ENCODE measurements at places on chromosomes 6 and 20. TPM values are rescaled to one million over a fixed set of nuclear protein-coding genes. Genes with fewer than 3 reads are reported as not detected.

DNA sequence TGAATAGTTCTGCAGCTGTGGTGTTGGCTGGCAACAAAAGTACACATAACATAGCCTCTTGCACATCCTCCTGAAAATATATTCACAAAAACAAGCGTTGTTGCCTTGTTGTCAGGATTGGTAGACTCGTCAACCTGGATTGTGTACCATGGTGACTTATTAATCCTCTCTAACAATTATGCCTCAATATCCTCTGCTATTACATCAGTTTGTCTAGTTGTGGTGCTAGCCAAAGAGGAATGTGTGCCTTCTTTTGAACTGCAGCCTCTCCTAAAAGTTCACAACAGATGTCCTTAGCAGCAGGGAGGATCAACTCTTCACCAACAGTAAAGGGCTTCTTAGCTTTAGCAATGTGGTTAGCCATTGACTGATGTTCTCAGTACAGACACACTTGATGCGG is 3.6 kb upstream of the SF3B5 start:
- H3K27ac ChIP-seq = no peak overlapping the region
- no peak for DNase-seq
- no peak overlapping the region for H3K4me3 ChIP-seq
- peaks cover 11% of the 10 kb centered on the region for H3K4me1 ChIP-seq

- DNase-seq = no peak
- no peak overlapping the region for H3K27ac ChIP-seq
- H3K36me3 ChIP-seq = no peaks in the 10 kb centered on the region
- H3K27me3 ChIP-seq = no peaks in the 10 kb centered on the region
- no peaks in the 10 kb centered on the region for H3K4me1 ChIP-seq
- no peak overlapping the region for H3K4me3 ChIP-seq
These were observed 11.7 kb upstream of the GOPC start for GRCh38 chr6:117613920-117614560.

NOX3 gene
- total RNA-seq = not detected

GRCh38 chr20:35129647-35130069 is 17.5 kb downstream of the EDEM2 start:
- no peaks in the 10 kb centered on the region for H3K27me3 ChIP-seq
- H3K27ac ChIP-seq = no peak overlapping the region
- no peak overlapping the region for H3K4me3 ChIP-seq

- H3K4me3 ChIP-seq = no peak overlapping the region
- no peak for DNase-seq
- no peaks in the 10 kb centered on the region for H3K4me1 ChIP-seq
- H3K27ac ChIP-seq = no peak overlapping the region
- H3K27me3 ChIP-seq = peaks cover 1% of the 10 kb centered on the region
These were observed 72.4 kb downstream of the GPX5 start for GRCh38 chr6:28597924-28598722.

DNA sequence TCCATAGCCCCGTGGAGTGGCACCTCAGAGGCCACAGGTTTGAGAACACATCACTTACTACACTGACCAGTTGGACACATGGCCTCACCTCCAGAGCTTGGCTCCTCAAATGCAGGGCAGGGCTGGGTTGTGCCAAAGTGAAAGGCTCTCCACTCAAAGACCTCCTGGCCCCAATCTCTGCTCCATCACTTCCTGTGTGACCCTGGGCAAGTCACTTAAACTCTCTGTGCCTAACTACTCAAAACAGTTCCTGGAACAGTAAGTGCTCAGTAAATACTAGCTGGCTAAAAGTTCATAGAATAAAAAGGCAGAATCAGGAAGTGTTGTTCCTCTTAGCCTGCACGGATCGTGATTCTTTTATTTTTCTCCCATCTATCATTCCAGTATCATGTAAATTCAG is 50.2 kb downstream of the AGPAT4 start:
- H3K36me3 ChIP-seq = no peaks in the 10 kb centered on the region
- H3K4me1 ChIP-seq = peaks cover 5% of the 10 kb centered on the region
- H3K27me3 ChIP-seq = no peaks in the 10 kb centered on the region
- H3K27ac ChIP-seq = no peak overlapping the region
- DNase-seq = no peak

GRCh38 chr6:139686308-139686707 is 311.9 kb upstream of the CITED2 start:
- no peaks in the 10 kb centered on the region for H3K4me1 ChIP-seq
- no peak overlapping the region for H3K27ac ChIP-seq
- H3K36me3 ChIP-seq = no peaks in the 10 kb centered on the region

DNA sequence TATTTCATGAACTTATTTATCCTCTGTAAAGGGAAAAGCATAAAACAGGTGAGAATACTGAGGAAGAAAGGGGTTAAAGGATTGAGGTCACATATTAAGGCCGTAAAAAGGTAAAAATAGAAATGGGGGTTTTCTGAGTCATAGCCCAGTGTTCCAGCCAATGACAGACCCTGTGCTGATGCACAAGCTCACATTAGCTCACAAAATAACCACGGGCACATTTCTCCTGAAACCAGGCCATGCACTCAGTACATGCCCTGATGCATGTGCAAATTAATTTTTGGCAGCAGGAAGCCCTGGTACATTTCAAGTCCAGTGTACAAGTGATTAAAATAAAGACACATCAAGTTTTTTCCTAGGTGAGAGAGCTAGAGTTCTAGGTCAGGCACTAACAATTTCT is 194.4 kb downstream of the TMEM200A start:
- no peaks in the 10 kb centered on the region for H3K36me3 ChIP-seq
- no peak overlapping the region for H3K27ac ChIP-seq
- DNase-seq = no peak
- H3K27me3 ChIP-seq = no peaks in the 10 kb centered on the region

CLVS2 gene
- total RNA-seq = not detected

DNA sequence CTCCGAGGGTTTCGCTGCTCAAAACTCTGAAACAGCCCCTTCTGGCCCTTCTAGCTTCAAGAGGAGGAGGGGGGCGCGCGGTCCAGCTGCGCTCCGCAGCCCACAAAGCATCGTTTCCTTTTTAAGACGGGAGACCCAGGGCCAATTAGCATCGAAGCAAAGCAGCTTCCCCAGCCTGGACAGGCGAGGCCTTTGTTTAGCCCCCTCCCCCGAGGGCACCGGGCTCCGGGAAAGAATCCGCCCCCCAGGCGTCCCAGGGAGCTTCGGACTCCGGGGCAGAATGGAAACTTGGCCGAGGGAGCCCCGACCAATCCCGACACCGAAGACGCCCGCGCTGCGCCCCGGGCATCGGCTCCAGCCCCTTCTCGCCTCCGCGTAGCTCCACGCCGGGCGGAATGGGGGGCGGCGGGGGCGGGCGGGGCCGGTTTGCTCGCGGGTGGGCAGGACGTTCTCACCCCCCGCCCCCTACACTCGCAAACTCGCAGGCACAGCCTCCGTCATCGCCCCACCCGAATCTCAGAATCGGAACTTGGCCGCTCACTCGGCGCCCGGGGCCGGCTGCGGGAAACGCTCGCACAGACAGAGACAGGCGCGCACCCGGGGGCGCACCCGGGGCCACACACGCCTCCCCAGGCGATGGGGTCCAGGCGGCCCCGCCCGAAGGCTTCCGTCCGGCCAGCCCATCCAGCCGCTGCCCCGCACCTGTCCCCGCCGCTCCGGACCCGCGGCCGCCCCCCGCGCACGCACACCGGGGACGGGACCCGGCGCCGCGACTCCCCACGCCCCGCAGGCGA is 628 bp downstream of the NKAIN4 start:
- peaks cover 92% of the 10 kb centered on the region for H3K27me3 ChIP-seq
- no peak overlapping the region for H3K4me3 ChIP-seq
- H3K36me3 ChIP-seq = no peaks in the 10 kb centered on the region
- DNase-seq = no peak
- H3K27ac ChIP-seq = no peak overlapping the region
- H3K4me1 ChIP-seq = peaks cover 11% of the 10 kb centered on the region

- H3K4me1 ChIP-seq = no peaks in the 10 kb centered on the region
- DNase-seq = no peak
- H3K4me3 ChIP-seq = no peak overlapping the region
- H3K27me3 ChIP-seq = no peaks in the 10 kb centered on the region
- H3K27ac ChIP-seq = no peak overlapping the region
These were observed 328.4 kb downstream of the CDC5L start for GRCh38 chr6:44715925-44716324.

GRCh38 chr20:63641792-63642523 is 11.3 kb downstream of the STMN3 start:
- peak overlapping the region; percentile 33 for H3K4me3 ChIP-seq
- peak overlapping the region; percentile 94 for H3K27ac ChIP-seq
- no peaks in the 10 kb centered on the region for H3K36me3 ChIP-seq
- peak; percentile 97 for DNase-seq
- H3K4me1 ChIP-seq = peaks cover 45% of the 10 kb centered on the region
- H3K27me3 ChIP-seq = no peaks in the 10 kb centered on the region

DNA sequence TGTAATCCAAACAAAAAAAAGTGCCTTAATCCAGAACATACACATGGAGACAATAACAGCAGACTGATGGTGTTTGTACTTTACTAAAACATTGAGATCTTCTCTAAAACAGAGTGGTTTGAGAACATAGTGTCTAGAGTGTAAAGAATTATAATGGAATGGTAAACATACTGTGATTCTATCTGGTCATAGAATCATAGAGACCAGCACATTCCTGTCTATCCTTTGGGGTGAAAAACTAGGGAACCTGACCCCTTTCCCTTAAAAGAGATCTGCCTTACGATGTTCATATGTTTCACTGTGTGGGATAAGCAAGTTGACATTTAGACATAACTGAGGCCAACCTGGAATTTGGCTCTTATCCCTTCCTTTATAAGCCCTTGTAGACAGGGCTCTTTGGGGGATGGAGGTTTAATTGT is 55.7 kb downstream of the TRMT11 start:
- peaks cover 20% of the 10 kb centered on the region for H3K4me1 ChIP-seq
- H3K4me3 ChIP-seq = no peak overlapping the region
- H3K27me3 ChIP-seq = no peaks in the 10 kb centered on the region
- no peaks in the 10 kb centered on the region for H3K36me3 ChIP-seq
- no peak for DNase-seq
- peak overlapping the region; percentile 69 for H3K27ac ChIP-seq

DNA sequence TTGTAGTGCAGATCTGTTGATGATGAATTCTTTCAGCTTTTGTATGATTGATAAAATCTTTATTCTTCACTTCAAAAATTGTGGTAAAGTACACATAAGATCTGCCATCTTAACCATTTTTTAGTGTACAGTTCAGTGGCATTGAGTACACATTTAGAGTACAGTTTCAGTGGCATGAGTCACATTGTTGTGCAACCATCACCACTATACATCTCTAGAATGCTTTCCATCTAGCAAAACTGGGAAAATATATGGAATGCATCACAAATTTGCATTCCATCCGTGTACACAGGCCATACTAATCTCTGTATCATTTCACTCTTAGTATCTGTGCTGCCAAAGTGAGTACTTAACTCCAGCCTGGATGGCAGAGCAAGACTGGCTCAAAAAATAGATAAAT is 28.7 kb downstream of the SIRPD start:
- no peaks in the 10 kb centered on the region for H3K4me1 ChIP-seq
- H3K4me3 ChIP-seq = no peak overlapping the region
- no peak for DNase-seq
- no peaks in the 10 kb centered on the region for H3K36me3 ChIP-seq
- H3K27ac ChIP-seq = no peak overlapping the region

DNA sequence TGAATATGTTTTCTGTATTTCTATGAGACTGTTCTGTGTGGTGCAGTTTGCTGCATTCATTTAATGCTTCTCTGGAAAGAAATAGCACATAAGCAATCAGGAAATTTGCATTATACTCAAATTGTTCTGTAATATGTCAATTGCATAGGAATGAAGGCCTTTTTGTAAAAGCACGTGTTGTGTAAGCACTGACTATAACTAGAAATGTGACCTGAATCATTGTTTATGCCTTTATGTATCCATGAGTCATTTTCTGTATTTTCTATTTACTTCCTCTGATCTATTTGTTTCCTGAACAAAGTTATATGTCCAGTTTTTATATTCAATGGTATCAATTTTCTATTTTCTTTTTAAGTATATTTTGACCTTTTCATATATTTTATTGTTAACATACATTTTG is 1455.3 kb downstream of the GRIK2 start:
- H3K4me3 ChIP-seq = no peak overlapping the region
- no peak overlapping the region for H3K27ac ChIP-seq
- no peaks in the 10 kb centered on the region for H3K36me3 ChIP-seq
- no peak for DNase-seq
- H3K27me3 ChIP-seq = no peaks in the 10 kb centered on the region
- H3K4me1 ChIP-seq = no peaks in the 10 kb centered on the region

DNA sequence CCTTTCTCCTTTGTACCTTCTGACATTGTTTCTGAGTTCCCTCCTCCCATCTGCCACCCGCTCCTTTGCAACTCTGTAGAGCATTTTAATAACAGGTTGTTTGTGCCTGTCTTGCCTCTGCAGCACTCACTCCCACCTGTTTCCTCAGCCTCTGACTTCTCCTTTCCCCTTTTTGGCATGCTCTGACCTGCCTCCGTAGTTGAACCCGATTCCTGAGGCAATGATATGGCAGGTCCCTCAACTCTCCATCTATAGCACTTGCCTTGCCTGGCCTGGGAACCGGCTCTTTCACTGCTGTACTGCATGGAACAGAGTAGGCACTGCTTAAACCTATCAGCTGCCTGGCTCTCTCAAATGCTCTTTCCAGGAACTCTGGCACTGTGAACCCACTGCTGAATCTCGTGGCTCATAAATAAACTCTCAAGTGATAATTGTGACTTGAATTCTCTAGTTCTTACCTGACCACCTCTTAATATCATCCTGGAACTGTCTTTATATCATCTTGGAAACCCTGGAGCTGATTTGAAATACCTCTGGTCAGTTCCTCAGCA is 50.3 kb downstream of the UTRN start:
- H3K27ac ChIP-seq = peak overlapping the region; percentile 72
- H3K27me3 ChIP-seq = no peaks in the 10 kb centered on the region
- H3K4me1 ChIP-seq = peaks cover 59% of the 10 kb centered on the region
- no peak for DNase-seq

GRCh38 chr6:15779726-15780125 is 116.9 kb upstream of the DTNBP1 start:
- no peak overlapping the region for H3K27ac ChIP-seq
- no peaks in the 10 kb centered on the region for H3K27me3 ChIP-seq
- DNase-seq = no peak
- no peaks in the 10 kb centered on the region for H3K4me1 ChIP-seq
- no peaks in the 10 kb centered on the region for H3K36me3 ChIP-seq
- no peak overlapping the region for H3K4me3 ChIP-seq

GRCh38 chr6:30647242-30648116 is 546 bp downstream of the C6orf136 start:
- peaks cover 4% of the 10 kb centered on the region for H3K4me1 ChIP-seq
- H3K27ac ChIP-seq = peak overlapping the region; percentile 91
- H3K4me3 ChIP-seq = peak overlapping the region; percentile 94
- H3K27me3 ChIP-seq = no peaks in the 10 kb centered on the region

ADGB gene
- 1.3 TPM for total RNA-seq

GRCh38 chr20:10558635-10559187 is 115.1 kb downstream of the JAG1 start:
- H3K4me3 ChIP-seq = no peak overlapping the region
- no peaks in the 10 kb centered on the region for H3K4me1 ChIP-seq
- H3K36me3 ChIP-seq = no peaks in the 10 kb centered on the region
- no peak overlapping the region for H3K27ac ChIP-seq

GRCh38 chr6:151071295-151071694 is 168.5 kb upstream of the AKAP12 start:
- H3K27me3 ChIP-seq = no peaks in the 10 kb centered on the region
- peak overlapping the region; percentile 23 for H3K27ac ChIP-seq
- no peak overlapping the region for H3K4me3 ChIP-seq
- peak; percentile 79 for DNase-seq
- peaks cover 8% of the 10 kb centered on the region for H3K4me1 ChIP-seq

SAMD5 gene
- 10.5 TPM for total RNA-seq

- no peak overlapping the region for H3K27ac ChIP-seq
- H3K4me3 ChIP-seq = no peak overlapping the region
- H3K4me1 ChIP-seq = peaks cover 93% of the 10 kb centered on the region
These were observed 12.0 kb downstream of the ZNF217 start for GRCh38 chr20:53581444-53582250.

PBOV1 gene
- not detected for total RNA-seq

MYLK2 gene
- not detected for total RNA-seq

Data from left lung (tissue), 14 donors.